ENCODE measurements at places on chromosomes 2 and 18. TPM values are rescaled to one million over a fixed set of nuclear protein-coding genes. Genes with fewer than 3 reads are reported as not detected.

Gene GKN1
- not detected for total RNA-seq

Gene PROKR1
- not detected for total RNA-seq

Gene ARHGEF33
- total RNA-seq, result 1.3 TPM

Gene ACADL
- 41.6 TPM for total RNA-seq

DNA sequence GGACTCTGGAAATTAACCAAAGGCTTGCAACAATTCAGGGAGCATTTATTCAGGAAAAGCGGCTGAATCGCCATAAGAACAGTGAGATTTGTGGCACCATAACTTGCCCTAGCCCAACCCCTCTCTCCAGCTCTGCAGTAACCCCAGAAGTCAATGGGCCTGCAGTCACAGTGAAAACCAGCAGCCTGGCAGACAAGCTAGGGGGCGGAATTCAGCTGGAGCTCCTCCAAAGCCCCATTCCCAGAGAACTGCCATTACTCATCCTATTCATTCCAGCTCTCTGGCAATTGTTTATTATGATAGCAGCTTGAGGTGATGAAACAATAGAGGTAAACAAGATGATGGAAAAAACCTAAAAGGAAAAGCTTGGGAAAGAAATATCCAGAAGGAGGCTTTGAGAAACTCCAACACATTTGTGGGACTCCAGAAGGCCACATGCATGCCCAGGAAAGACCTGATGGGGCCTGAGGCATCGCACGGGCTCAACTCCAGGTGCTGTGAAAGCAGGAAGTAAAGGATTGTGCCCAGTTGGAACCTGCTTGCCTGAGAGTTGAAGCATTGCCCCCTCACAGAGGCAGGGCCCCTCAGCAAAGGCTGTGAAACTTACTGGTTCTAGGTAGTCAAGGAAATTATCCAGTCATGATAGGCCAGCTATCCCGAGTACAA lies 126.7 kb downstream of the TWIST2 start:
- DNase-seq, result no peak
- H3K36me3 ChIP-seq, result no peaks in the 10 kb centered on the region
- H3K27ac ChIP-seq, result no peak overlapping the region
- peaks cover 6% of the 10 kb centered on the region for H3K27me3 ChIP-seq

DNA sequence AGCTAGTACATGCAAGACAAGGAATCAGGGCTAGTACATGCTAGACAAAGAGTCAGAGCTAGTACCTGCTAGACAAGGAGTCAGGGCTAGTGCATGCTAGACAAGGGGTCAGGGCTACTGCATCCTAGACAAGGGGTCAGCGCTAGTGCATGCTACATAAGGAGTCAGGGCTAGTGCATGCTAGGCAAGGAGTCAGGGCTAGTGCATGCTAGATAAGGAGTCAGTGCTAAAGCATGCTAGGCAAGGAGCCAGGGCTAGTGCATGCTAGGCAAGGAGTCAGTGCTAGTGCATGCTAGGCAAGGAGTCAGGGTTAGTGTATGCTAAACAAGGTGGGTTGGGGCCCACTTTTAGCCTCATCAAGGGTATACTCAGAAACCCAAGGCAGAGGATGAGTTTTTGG lies 90.1 kb upstream of the FAM136A start:
- no peaks in the 10 kb centered on the region for H3K4me1 ChIP-seq
- DNase-seq, result no peak
- H3K4me3 ChIP-seq, result no peak overlapping the region
- no peak overlapping the region for H3K27ac ChIP-seq
- no peaks in the 10 kb centered on the region for H3K27me3 ChIP-seq

DNA sequence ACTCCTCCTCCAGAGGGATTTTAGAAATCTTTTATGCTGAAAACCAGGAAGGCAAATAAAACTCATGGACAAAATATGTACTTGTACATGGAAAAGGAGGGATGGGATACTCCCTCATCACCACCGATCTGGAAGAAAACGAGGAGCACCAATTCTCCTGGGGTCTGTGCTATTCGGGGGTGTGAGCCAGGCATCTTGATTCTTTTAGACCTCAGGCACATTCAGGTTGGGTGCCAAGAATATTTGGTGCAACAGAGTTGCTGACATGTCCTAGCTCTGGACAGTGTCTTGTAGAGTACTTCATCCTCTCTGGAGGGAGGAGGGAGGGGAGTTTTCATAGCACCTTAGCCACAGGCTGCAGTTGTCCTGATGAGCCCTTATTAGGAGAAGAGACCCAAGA lies 163.0 kb downstream of the PRKCE start:
- H3K36me3 ChIP-seq, result no peaks in the 10 kb centered on the region
- DNase-seq, result no peak
- H3K27ac ChIP-seq, result no peak overlapping the region

GRCh38 chr2:155633060-155633839 lies 699.3 kb downstream of the NR4A2 start:
- DNase-seq, result no peak
- H3K27me3 ChIP-seq, result no peaks in the 10 kb centered on the region
- no peak overlapping the region for H3K4me3 ChIP-seq
- no peaks in the 10 kb centered on the region for H3K4me1 ChIP-seq

All from upper lobe of right lung (tissue), 1 donor.